ENCODE measurements at places on chromosomes 4 and X.
A peak's percentile ranks its signal among the peaks of the same experiment; 100 is the strongest.

DNA sequence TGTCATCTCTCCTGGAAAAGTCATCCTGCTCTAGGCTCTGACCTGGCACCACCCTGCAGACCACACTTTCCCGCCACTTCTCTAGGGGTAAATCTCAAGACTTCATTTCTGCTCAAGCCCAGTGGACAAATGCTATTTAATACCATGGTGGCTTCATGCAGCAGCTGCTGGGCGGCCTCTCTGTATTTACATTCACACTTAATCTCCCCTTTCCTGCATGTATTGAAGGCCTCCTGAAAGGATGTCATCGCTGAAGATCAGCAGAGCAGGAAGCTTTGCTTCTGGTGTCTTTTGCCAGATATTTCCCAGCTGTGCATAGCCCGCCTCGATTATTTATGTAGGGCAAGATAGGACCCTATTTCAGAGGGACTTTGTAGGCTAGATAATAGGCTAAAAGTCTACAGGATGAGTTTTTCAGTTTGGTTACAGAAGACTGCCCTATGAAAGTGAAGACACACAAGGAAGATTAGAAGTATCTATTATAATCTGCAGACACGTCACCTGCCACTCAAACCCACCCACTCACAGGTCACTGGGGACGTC is 17.2 kb downstream of the PROM1 start:
- no peak for DNase-seq

DNA sequence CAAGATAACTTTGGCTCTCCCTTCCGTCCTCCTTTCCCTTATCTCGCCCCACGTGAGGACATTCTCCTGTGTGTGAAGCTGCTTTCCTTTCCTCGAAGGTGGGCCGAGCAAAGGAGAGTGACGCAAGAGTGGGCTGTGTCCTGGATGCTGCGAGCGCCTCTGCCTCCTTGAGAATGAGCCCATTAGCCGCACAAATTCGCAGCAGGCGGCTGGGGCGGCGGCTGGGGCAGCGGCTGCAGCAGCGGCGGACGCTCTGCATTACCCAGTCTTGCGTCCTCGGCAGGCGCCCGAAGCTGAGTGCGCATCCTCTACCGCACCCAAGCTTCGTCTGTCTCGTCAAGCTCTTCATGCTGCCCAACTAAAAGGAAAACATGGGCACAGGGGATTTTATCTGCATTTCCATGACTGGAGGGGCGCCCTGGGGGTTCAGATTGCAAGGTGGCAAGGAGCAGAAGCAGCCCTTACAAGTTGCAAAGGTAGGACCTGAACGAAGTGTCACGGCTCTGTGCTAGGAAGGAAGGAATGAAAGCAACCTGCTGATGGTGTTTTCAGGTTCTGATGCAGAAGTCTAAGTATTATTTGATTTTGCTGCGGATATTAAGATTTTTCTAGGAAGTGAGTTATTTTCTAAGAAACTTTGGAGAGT is at the start of gene SYNPO2:
Gene SYNPO2 (plus strand): TSS at position 189 of the 646 bp plus-strand sequence. CDS start 183 bp downstream, at position 372.
- peak; percentile 84 for DNase-seq

DNA sequence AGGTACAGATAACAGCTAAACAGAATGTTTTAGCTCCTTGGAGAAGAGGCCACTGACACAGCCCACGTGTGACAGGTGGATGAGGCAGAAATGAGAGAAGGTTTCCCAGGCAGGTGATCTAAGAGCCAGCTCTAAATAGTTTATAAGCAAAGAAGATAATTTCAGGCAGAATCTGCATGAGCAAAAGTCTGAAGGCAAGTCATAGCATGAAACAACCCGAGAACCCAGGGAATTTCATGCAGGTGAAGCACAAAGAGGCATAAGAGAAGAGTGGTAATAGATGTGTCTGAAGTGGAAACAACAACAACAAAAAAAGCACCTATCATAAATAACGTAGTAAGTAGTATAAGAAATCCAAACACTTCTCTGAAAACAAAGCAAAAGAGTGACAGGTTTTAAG is 275.8 kb upstream of the CPEB2 start:
- DNase-seq, result no peak

DNA sequence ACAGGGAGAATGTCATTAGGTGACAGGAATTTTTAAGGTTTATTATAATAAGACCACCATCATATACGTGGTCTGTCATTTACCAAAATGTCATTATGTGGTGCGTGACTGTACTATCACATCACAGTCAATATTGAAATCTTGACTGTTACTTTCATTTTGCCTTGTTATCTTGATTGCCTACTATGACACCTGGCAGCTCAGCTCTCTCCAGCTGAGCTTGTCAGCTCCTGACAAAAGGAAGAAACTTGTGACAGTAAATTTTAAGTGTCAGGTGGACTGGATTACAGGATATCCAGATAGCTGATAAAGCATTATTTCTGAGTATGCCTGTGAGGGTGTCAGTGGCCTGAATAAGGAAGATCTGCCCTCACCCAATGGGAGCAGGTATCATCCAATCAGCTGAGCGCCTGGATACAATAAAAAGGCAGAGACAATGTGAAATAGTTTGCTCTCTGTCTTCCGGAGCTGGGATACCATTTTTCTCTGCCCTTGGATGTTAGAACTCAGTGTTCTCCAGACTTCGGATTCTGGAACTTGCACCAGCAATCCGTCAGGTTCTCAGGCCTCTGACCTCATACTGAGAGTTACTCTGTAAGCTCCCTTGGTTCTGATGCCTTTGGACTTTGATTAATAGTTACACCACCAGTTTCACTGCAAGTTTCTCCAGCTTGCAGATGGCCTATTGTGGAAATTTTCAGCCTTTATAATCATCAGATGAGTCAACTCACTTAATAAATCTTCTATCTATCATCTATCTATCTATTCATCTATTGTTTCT is 1454.7 kb upstream of the IGFBP7 start:
- DNase-seq, result no peak

- peak; percentile 24 for DNase-seq
Measured at GRCh38 chrX:6226596-6227452, 1.8 kb downstream of the NLGN4X start.

DNA sequence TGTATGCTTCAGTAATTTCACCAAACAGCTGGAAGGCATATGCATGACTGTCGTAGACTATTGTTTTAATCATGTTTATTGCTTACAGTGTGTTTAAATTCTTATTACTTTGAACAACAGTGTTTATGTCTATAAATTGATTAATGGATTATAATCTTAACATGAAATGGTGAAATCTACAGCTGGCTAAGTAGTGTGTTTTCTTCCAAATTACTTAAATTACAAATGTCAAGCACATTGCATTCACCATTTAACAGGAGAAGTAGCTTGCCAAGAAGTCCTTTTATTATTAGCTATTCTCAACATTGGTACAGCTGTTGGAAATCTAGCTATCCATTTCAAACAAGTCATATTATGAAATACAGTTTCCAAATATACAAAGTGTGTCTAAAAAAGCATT is 849.3 kb upstream of the PCDH10 start:
- DNase-seq, result no peak

GRCh38 chr4:137623013-137623412 is 90.7 kb upstream of the PCDH18 start:
- no peak for DNase-seq

DNA sequence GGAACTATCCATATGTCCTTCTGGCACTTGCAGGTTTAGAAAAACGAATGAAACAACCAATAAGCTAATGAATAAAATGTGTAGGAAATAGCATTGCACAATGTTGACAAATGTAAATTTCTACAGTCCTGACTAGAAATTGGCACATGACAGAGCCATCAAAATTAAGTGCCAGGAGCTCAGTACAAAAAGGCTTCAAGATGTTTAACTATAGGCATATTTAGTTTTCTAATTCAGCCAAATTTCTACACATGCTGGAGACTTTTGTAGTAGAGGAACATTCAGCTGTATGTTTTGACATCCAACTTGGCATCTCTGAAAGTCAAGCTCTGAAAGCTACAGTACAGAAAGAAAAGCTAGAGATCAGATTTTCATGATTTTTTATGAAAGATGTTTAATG is 1999.4 kb upstream of the AGA start:
- peak; percentile 19 for DNase-seq

DNA sequence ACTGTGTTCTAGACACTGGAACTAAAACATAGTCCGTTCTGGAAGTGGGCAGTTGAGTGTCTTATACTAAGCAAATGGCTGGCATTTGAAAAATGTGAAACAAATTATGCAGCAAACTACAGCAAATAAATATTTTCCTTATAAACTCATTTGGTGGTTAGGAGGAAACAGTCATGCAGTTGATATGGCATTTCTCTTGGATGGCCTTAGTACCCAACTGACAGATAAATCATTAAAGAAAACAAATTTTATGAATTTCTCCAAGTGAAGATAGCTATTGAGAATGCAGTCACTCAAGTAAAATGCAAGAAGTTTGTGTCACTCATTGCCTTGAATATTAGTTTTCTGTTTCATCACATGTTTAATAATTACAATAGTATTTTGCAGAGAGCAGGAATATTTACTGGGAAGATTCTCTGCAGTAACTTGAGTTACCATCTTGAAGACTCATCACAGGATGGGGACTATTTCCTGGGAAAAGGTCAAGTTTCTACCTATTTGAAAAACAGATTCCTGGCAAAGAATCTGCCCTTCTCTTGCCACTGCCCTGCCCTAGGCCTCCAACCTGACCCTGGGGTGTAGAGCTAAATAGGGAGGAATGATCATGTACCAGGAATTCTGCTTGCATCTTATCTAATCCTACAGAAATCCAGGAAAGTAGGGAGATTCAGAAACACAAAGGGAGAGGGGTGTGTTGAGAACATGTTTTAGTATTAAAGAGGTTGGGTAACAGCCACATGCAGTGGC is 105.9 kb downstream of the SH3RF1 start:
- DNase-seq, result no peak

GRCh38 chr4:31360786-31361185 is 640.6 kb downstream of the PCDH7 start:
- DNase-seq, result no peak

GRCh38 chr4:80206111-80206510 is 8.8 kb downstream of the PRDM8 start:
- DNase-seq, result no peak

- no peak for DNase-seq
Measured at GRCh38 chr4:78768452-78769180, 7.5 kb upstream of the BMP2K start.

GRCh38 chr4:185305979-185306442 is 89.7 kb downstream of the LRP2BP start:
- no peak for DNase-seq

GRCh38 chr4:67746797-67747495 is 7.2 kb downstream of the GNRHR start:
- no peak for DNase-seq

- DNase-seq, result no peak
Measured at GRCh38 chr4:4344915-4345527, 41.9 kb upstream of the NSG1 start.

- DNase-seq, result no peak
Measured at GRCh38 chrX:19735244-19735643, 152.2 kb downstream of the SH3KBP1 start.

- DNase-seq, result no peak
Measured at GRCh38 chrX:13022926-13023325, 21.5 kb downstream of the FAM9C start.

DNA sequence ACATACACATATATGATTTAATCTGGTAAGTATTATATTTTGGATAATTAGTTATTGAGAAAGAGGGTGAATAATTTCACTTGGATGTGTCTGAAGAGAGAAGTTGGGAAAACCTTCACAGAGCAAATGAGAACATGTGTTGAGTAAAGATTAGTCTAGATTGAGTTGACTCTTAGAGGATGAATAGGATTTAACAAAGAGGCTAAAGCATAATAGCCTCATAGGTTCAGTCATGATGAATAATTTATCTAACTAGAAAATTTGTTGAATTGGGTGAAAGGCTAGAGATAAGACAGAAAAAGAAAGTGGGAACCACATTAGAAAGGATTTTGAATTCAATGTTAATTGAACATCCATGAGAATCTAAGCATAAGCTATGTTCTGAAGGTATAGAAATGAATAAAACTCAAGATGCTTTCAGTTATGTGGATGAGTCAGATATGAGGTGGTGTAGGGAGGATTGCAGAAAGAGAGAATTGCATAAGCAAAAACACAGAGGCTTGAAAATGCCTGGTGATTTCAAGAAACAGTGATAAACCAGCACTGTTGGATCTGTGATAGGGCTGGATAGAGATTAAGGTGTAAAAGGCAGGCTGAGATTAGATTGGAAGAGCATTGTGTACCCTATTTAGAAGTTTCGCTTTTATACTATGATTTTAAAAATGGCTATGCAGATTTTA is 207.6 kb upstream of the NR3C2 start:
- DNase-seq, result no peak

- DNase-seq, result peak; percentile 98
Measured at GRCh38 chr4:83455281-83456183, at the start of the genes HELQ and MRPS18C. Gene HELQ (minus strand): TSS chr4:83455823. CDS start chr4:83455693, 130 bp downstream. Gene MRPS18C (plus strand): TSS chr4:83456058. CDS start chr4:83456078, 20 bp downstream.

GRCh38 chr4:8315435-8316250 is 46.1 kb downstream of the HTRA3 start:
- peak; percentile 73 for DNase-seq

DNA sequence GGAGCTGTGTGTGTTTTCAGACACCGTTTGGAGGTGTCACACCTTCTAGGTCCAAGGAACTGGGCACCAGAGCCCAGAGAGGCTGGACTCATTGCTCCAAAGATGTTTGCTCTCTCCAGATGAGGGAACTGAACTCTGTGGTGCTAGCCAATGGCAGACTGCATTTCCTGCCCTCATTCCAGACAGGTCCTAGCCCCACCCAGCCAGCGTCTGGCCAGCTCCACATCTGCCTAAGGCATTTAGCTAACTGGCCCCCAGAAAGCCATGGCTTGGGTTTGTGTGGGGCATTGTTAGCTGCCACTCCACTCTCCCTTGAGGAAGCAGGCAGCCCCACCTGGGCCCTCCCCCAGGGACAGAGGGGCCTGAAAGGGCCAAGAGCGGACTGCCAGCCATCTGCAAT is 11.4 kb downstream of the FGD1 start:
- DNase-seq, result peak; percentile 59

- peak; percentile 42 for DNase-seq
Measured at GRCh38 chr4:114180481-114180880, 201.0 kb upstream of the ARSJ start.

GRCh38 chr4:99462875-99463464 is 27.8 kb upstream of the ADH7 start:
- DNase-seq, result peak; percentile 63

DNA sequence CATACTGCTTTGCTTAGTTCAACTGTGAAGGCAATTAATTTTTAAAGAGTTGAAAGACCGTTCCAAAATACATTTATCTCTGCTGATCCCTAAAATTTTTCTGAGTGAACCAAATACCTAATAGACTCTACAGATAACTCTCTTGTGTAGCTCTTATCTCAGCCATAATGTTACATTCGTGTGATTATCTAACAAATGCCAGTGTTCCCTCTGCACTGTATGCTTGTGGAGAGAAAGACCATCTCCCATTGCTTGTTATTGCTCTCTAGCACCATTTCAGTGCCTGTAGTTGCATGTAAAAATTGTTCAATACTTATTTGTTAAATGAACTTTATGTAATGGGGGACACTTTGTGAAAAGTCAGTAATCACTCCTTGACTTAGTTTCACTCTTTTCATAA is 81.3 kb upstream of the ATOH1 start:
- no peak for DNase-seq

GRCh38 chr4:187586892-187587291 is 408.7 kb upstream of the ZFP42 start:
- DNase-seq, result no peak

DNA sequence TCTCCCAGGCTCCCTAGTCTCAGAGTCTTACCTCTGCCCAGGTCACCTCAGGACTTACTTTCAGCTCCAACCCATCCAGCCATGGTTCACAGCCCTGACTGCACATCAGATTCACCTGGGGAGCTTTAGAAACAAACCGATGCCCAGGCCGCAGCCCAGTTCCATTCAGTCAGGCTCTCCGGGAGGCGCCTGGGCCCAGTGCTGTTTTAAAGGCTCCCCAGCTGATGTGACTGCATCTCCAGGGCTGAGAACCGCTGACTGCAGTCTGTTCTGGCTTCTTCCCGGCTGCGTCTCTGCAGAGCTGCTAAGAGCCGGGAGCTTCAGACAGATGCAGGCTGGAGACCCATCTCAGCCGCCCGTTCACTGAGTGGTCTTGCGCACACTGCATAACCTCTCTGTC is 44.4 kb upstream of the LGI2 start:
- DNase-seq, result no peak
